ENCODE measurements at places on chromosomes 2 and 18.

DNA sequence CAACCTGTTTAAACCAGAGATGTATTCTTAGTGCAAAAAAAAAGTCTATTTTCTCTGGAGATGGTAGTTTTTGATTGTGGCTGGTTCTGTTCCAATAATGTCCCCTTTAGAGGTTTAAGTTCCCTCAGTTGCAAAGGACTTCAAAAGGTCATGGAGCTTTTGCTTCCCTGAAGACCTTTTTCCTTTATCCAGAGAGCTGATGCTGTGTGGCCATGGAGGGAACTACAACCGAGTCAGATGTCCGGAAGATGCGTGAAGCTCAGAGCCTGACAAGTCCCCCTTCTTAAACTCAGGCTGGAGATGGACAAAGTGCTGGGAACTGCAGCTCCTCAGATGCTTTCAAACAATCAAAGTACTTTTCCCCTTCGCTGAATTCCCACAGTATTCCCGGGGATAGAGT lies 176.1 kb downstream of the TMEM18 start:
- H3K4me3 ChIP-seq = no peak overlapping the region
- H3K4me1 ChIP-seq = peaks cover 1% of the 10 kb centered on the region

DNA sequence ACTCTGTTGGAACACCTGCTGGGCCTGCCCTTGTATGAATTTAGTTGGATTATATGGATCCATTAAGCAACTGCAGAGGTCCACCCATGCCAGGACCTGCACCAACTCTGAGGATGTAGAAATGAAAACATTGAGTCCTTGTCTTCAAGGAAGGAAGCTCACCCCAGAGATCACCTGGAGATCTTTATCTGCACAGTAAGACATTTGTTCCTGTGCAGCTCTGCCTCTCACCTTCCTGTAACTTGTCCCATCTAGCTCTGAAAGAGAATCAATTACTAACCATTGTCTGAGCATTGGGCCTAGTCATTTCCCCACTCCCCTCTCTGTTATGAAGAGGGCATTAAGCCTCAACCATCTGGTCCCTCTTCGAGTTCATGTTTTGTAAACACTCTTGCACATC lies 105.2 kb upstream of the YWHAQ start:
- peaks cover 41% of the 10 kb centered on the region for H3K4me1 ChIP-seq
- no peaks in the 10 kb centered on the region for H3K27me3 ChIP-seq

DNA sequence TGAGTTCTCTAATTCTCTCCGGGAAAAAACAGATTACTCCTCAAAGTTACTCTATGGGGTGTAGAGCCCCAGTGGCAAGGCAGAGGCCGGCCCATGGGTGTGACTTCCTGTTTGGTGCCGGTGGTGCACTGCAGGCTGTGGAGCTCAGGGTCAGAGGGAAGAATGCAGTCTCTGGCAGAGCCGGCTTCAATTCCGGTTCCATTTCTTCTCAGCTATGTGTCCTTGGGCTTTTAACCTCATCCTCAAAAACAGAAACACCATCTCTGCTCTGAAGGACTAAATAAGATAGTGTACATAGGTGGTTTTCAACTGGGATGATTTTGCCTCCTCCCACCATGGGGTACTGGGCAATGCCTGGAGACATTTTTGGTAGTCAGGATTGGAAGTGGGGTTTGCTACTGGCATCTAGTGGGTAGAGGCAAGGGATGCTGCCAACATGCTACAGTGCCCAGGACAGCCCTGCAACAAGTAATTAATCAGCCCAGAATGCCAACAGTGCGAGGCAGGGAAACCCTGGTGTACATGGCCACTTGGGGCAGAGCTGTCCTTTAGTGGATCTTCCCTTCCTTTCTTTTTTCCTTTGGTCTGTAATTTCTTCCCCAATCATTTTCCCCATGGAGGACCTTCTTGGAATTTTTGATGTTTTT lies 81.2 kb downstream of the INSIG2 start:
- H3K27ac ChIP-seq = peak overlapping the region; percentile 56
- peaks cover 7% of the 10 kb centered on the region for H3K36me3 ChIP-seq
- no peak for DNase-seq
- peak overlapping the region; percentile 51 for H3K4me3 ChIP-seq

DNA sequence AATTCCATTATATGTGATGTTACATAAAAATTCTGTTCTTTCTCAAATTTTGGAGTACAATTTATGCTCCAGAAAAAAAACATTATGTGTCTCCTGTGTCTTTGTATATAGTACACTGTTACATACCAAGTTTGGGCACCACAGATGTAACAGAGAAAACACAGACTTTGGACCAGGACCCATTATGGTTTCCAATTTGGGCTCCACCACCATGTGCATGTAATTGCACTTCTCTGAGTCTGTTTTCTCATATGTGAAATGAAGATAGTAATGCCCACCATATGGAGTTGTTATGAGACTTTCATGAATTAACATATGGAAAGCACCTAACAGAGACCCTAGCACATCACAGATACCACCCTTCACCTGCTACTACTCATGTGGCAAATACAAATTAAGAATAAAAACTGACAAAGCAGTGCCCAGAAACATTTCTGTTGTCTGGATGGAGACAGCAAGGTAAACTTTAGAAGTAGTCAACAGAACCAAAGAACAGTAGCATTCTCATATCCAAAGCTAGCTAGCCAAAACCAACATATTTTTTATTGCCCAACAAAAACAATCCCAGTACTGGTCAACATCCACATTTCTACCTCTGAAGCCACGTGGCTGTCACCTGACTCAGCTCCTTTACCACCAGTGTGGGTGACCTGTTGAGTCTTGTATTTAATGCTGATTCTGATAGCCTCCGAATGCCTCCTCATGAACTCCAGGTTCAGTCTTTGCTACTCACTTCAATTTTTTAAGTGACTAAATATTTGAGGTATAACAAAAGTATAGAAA lies 42.9 kb downstream of the ANTXR1 start:
- H3K4me3 ChIP-seq = no peak overlapping the region
- H3K27me3 ChIP-seq = peaks cover 52% of the 10 kb centered on the region
- H3K27ac ChIP-seq = no peak overlapping the region
- DNase-seq = no peak
- no peaks in the 10 kb centered on the region for H3K36me3 ChIP-seq
- peaks cover 12% of the 10 kb centered on the region for H3K4me1 ChIP-seq

GRCh38 chr2:106165561-106165960 lies 28.5 kb downstream of the UXS1 start:
- H3K4me3 ChIP-seq = no peak overlapping the region
- peaks cover 43% of the 10 kb centered on the region for H3K36me3 ChIP-seq
- no peaks in the 10 kb centered on the region for H3K27me3 ChIP-seq
- no peak for DNase-seq
- peaks cover 44% of the 10 kb centered on the region for H3K4me1 ChIP-seq

GRCh38 chr2:43225788-43226557 lies 433 bp downstream of the ZFP36L2 start:
- peaks cover 47% of the 10 kb centered on the region for H3K36me3 ChIP-seq
- peak overlapping the region; percentile 90 for H3K27ac ChIP-seq
- H3K4me1 ChIP-seq = peaks cover 33% of the 10 kb centered on the region
- peak; percentile 87 for DNase-seq
- H3K27me3 ChIP-seq = no peaks in the 10 kb centered on the region

GRCh38 chr2:206245265-206245672 lies 29.2 kb upstream of the ZDBF2 start:
- peaks cover 8% of the 10 kb centered on the region for H3K4me1 ChIP-seq
- DNase-seq = no peak
- no peak overlapping the region for H3K4me3 ChIP-seq
- no peak overlapping the region for H3K27ac ChIP-seq

GRCh38 chr2:218959141-218959731 lies at the start of gene CDK5R2:
TSS of gene CDK5R2 (plus strand) at chr2:218959666. CDS start at chr2:218959821, 155 bp downstream.
- peak within 1 kb of the TSS; percentile 28 for H3K4me3 ChIP-seq
- peaks cover 3% of the 10 kb centered on the region for H3K4me1 ChIP-seq
- H3K36me3 ChIP-seq = peaks cover 2% of the 10 kb centered on the region
- no peak within 1 kb of the TSS for H3K27ac ChIP-seq

- no peak overlapping the region for H3K4me3 ChIP-seq
- DNase-seq = no peak
- H3K4me1 ChIP-seq = no peaks in the 10 kb centered on the region
- no peaks in the 10 kb centered on the region for H3K36me3 ChIP-seq
- no peak overlapping the region for H3K27ac ChIP-seq
Observed at GRCh38 chr2:232341061-232341738, 37.4 kb upstream of the ALPP start.

- no peak for DNase-seq
- no peak overlapping the region for H3K27ac ChIP-seq
- H3K27me3 ChIP-seq = peaks cover 18% of the 10 kb centered on the region
Observed at GRCh38 chr2:212977152-212977551, 174.3 kb downstream of the IKZF2 start.

GRCh38 chr2:7031547-7032245 lies 114.5 kb downstream of the RNF144A start:
- DNase-seq = no peak
- H3K27me3 ChIP-seq = no peaks in the 10 kb centered on the region
- no peak overlapping the region for H3K4me3 ChIP-seq
- peaks cover 3% of the 10 kb centered on the region for H3K4me1 ChIP-seq

DNA sequence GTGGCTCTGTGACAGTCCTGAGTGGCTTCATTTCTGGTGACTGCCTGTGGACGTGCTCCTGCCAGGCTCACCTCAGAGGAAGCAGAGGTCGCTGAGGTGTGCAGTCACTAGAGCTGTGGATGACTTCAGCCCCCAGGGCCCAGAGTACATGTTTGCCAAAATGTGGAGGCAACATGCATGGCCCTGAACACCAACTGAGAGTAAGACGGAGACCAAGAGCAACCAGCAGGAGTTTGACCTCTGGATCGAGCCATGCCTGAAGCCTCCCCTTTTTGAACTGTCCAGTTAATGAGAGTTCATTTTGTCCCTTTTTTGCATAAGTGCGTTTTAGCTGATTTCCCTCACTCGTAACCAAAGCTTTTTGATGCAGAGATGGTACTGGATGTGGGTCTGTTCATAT lies 184.9 kb downstream of the RTP5 start:
- H3K4me1 ChIP-seq = no peaks in the 10 kb centered on the region
- peaks cover 18% of the 10 kb centered on the region for H3K27me3 ChIP-seq
- H3K4me3 ChIP-seq = no peak overlapping the region
- no peak overlapping the region for H3K27ac ChIP-seq

DNA sequence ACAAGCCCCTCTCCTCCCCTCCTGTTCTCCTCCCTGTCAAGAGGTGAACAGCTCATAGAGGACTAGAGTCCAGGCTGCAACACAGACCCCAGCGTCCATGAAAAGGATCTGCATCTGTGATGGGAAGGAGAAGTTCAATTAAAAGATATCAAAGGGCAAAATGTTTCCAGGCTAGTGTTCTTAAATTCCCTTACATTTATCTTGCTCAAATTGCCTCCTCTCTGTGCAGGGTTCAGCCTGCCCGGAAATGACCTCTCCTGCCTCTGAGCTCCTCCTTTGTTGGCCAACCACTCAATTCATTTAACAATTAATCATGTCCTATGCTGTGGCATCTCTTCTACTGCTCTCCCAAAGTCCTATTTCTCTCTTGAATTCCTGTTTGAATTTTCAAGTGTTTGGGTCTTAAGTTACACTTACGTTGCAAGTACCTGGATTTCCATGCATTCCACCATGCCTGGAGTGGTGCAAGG lies 105.3 kb downstream of the TSN start:
- no peaks in the 10 kb centered on the region for H3K36me3 ChIP-seq
- no peak for DNase-seq
- H3K4me1 ChIP-seq = no peaks in the 10 kb centered on the region
- peaks cover 6% of the 10 kb centered on the region for H3K27me3 ChIP-seq
- H3K4me3 ChIP-seq = no peak overlapping the region

DNA sequence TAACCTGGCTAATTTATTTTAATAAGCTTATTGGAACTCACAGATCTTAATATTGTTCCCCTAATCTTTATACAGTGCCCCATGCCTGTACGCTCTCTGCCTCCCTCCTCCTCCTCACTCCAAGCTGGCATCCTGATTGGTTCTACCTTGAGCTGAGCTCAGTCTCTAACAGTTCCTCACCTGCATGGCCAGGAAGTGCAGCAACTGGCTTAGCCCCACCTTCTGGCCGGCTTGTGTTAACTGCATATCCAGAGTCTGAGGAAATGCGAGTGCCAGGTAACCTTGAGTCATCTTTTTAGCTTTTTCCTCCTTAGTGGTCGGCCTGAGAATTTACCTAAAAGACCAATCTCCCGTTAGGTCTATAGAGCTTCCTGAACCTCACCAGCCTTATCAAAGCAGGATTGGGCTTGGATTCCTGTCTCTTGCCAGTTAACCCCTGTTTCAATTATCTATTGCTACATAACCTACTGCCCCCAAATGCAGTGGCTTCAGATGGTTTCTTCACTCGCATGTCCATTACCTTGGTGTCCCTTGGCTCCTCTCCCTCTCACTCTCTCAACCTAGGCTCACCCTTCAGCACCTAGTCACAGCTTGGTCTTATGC lies 89.5 kb upstream of the STK39 start:
- peaks cover 16% of the 10 kb centered on the region for H3K27me3 ChIP-seq
- no peak overlapping the region for H3K4me3 ChIP-seq
- no peak overlapping the region for H3K27ac ChIP-seq
- peak; percentile 7 for DNase-seq
- H3K36me3 ChIP-seq = no peaks in the 10 kb centered on the region

GRCh38 chr2:235677937-235678336 lies 184.1 kb downstream of the AGAP1 start:
- H3K36me3 ChIP-seq = no peaks in the 10 kb centered on the region
- no peaks in the 10 kb centered on the region for H3K4me1 ChIP-seq
- no peak overlapping the region for H3K27ac ChIP-seq
- H3K27me3 ChIP-seq = peaks cover 18% of the 10 kb centered on the region
- H3K4me3 ChIP-seq = no peak overlapping the region
- no peak for DNase-seq

DNA sequence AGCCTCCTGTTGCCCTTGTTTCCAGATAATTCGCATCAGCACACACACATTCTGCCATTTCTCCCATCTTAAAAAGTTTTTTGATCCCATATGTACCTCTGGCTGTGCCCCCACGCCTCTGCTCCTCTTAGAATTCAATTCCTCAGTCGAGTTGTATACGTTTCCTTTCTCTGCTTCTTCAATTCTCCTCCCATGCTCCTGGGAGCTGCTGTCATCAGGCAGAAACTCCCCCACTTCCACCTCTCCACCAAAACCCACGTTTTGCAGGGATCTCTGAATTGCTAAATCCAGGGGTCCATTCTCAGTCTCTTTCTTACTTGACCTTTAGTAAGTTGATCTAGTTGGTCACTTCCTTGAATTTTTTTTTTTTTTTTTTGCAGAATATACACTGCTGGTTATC lies 98.8 kb downstream of the VWA3B start:
- no peaks in the 10 kb centered on the region for H3K36me3 ChIP-seq
- no peak overlapping the region for H3K4me3 ChIP-seq
- peaks cover 2% of the 10 kb centered on the region for H3K27me3 ChIP-seq

DNA sequence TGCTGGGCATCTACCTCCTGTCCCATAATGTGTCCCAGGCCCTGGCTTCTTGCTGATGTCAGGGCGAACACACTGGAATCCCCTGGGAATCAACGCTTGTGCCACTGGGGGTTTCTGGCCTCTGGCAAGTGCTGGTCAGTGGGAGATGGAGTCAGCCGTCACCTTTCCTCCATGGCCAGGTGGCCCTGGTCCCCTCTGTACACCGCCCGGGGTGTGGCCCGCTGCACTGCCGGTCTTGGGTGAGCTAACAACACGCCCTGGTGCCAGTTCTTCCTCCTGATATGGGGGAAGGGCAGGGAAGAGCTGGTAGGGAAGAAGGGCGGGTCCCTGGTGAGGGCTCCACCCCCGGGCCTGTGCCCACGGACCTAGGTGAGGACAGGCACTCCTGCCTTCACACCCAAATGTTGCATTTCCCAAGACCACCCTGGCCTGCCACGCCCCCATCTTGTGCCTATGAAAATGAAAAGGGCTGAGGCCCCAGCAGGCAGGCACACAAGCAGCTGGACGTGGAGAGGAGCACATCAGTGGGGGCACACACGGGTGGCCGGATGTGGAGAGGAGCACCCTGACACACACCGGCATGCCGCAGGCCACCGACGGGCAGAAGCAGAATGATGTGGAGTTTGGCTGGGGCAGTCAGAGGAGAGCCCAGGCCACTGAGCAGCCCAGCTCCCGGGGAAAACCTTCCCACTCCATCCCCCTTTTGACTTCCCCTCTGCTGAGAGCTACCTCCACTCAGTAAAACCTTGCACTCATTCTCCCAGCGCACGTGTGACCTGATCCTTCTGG lies 140.5 kb downstream of the ASB1 start:
- no peaks in the 10 kb centered on the region for H3K36me3 ChIP-seq
- no peak overlapping the region for H3K4me3 ChIP-seq
- H3K4me1 ChIP-seq = no peaks in the 10 kb centered on the region
